WTC11 (cell line): ENCODE measurements at places on chromosomes 3 and 15.

DNA sequence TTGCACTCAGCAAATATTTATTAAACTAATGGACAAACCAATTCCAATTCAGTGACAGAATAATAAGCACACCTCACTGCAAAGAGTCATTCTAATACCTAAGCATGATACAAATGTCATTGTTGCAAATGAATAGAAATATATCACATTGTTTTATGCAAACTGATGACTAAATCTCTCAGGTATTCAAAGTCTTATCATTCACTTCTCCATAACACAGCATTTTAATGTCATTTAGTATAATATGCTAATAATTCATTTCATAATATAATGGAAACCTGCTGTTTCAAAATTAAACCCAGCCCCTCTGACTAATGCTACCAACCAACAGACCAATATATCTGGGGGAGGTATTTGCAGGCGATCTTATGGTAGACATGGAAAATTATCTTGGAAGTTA, 71.8 kb downstream of the FGF7 start:
- H3K4me1 ChIP-seq: 0 out of 2 replicates have a peak, but pooled peaks cover 3% of the 10 kb centered on the region
- H3K4me3 ChIP-seq: no peak overlapping the region
- no peak overlapping the region for H3K27ac ChIP-seq
- DNase-seq: no peak

- H3K4me1 ChIP-seq: peaks cover 37% of the 10 kb centered on the region
- H3K27me3 ChIP-seq: no peaks in the 10 kb centered on the region; the same call in 1 of the 2 replicates
- H3K4me3 ChIP-seq: no peak overlapping the region
- no peak for DNase-seq
- H3K36me3 ChIP-seq: no peaks in the 10 kb centered on the region
Measured at GRCh38 chr3:73685061-73685460, 60.3 kb upstream of the PDZRN3 start.

DNA sequence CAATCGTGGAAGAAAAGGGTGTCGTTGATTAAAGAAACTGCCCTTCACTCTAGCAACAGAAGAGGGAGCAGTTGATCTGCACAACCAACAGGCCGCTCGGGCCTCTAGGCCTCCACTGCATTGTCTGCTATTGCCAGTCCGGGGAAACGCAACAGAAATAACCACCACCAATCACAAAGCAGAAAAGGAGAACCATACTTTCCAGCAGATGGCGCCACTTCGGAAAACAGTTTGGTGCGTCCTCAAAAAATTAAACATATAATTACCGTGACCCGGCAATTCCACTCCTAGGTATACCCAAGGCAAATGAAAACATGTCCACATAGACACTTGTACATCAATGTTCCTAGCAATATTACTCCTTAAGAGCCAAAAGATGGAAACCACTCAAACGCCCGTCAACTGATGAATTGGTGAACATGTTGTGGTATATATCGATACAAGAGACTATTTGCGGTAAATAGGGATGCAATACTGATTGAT, 154.1 kb downstream of the TJP1 start:
- H3K36me3 ChIP-seq: no peaks in the 10 kb centered on the region
- H3K27ac ChIP-seq: no peak overlapping the region
- DNase-seq: peak; percentile 83
- H3K4me3 ChIP-seq: no peak overlapping the region

- H3K27me3 ChIP-seq: no peaks in the 10 kb centered on the region; the same call in 1 of the 2 replicates
- no peak overlapping the region for H3K27ac ChIP-seq
- H3K4me1 ChIP-seq: no peaks in the 10 kb centered on the region
Measured at GRCh38 chr3:190810957-190811356, 51.5 kb downstream of the GMNC start.

DNA sequence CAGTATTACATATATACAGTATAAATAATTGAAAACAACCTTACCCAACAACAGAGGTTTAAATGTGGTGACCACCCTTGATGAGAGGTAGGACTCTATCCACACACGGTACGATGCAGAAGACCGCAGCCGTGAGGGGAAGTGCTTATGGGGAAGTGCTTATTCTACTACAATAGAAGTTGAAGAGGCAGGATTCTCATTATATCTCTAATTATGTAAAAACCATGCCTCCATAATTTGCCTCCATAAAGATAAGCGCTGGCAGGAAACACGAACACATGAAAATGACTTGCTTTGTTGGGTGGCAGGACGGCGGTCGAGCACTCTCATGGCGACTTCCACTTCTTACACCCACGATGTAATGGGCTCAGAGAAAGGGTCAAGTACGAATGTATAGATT, 7.2 kb upstream of the MUC13 start:
- no peaks in the 10 kb centered on the region for H3K4me1 ChIP-seq
- DNase-seq: no peak
- H3K27me3 ChIP-seq: no peaks in the 10 kb centered on the region
- no peaks in the 10 kb centered on the region for H3K36me3 ChIP-seq

- no peak overlapping the region for H3K4me3 ChIP-seq
- DNase-seq: no peak
- peaks cover 9% of the 10 kb centered on the region for H3K4me1 ChIP-seq
Measured at GRCh38 chr3:58296269-58296668, 9.8 kb upstream of the RPP14 start.

DNA sequence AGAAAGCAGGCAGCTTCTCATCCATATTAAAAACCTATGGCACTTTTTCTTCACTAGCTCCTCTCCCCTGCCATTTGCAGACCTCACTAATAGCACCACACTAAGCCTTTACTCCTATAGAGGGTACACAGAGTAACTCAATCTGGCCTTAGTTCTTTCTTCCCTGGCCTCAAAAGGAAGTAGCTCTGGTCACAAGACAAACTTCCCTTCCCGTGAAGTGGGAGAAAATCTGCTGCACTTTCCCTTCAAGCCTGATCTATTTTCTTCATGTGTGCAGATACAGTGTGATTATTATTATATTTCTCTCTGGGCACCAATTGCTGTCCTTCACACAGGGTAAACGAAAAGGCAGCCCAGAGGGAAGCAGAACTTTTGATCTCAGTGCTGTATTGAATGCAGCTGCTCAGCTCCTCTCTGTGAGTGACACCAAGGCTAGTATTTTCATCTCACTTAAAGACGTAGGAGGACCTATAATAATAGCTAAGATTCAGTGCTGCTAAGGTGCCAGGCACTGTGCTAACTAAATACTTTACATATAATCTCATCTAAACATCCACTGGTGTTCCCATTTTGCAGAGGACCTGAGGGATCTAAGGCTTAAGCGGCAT, 61.9 kb upstream of the RASGRP1 start:
- no peaks in the 10 kb centered on the region; the same call in none of the 2 replicates for H3K27me3 ChIP-seq
- H3K4me1 ChIP-seq: 0 out of 2 replicates have a peak, but pooled peaks cover 2% of the 10 kb centered on the region
- no peak overlapping the region for H3K27ac ChIP-seq
- H3K4me3 ChIP-seq: no peak overlapping the region
- no peak for DNase-seq

DNA sequence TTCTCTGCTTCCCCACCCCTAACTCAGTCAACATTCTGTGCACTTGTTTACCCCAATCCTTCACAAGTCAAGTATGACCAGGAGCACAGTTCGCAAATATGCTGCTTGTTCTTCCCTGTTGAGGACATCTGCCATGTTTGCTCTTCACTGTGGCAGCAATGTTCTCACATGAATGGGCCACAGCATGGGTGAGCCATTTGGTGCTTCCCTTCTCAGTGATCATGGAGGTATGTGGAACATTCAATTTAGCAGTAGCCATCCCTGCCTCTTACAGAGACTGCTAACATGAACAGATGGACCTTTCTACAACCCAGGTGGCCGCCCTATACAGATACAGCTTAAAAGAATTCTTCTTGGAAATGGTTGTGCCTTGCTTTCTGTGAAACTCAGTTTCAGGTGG, 660.1 kb upstream of the SGO1 start:
- H3K27me3 ChIP-seq: no peaks in the 10 kb centered on the region
- no peak overlapping the region for H3K4me3 ChIP-seq
- H3K4me1 ChIP-seq: peaks cover 39% of the 10 kb centered on the region
- no peaks in the 10 kb centered on the region for H3K36me3 ChIP-seq

- no peak overlapping the region for H3K4me3 ChIP-seq
- 0 out of 2 replicates have a peak, but pooled peaks cover 4% of the 10 kb centered on the region for H3K4me1 ChIP-seq
- no peak for DNase-seq
- H3K27me3 ChIP-seq: no peaks in the 10 kb centered on the region
Measured at GRCh38 chr3:168124291-168124690, 28.6 kb upstream of the GOLIM4 start.

- peaks cover 17% of the 10 kb centered on the region for H3K4me1 ChIP-seq
- H3K4me3 ChIP-seq: no peak overlapping the region
- H3K36me3 ChIP-seq: no peaks in the 10 kb centered on the region
Measured at GRCh38 chr3:33915796-33916546, 117.5 kb downstream of the PDCD6IP start.

DNA sequence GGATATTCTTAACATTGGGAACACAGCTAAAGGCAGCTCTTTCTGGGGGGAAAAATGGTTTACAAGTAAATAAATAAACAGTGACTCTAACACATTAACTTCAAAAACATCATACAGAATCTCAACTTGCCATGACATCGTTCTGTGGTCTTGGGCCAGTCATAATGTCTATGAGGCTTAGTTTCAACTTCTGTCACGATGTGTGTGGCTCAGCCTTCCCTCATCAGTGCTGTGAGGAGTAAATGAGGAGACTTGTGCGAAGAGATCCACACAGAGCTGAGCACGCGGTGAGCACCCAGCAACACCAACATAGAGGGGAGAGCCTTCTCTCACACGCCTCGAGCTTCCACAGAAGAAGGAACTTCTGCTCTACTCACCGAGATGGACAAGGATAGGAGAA, 49.0 kb downstream of the DZIP1L start:
- H3K27ac ChIP-seq: no peak overlapping the region
- H3K4me3 ChIP-seq: no peak overlapping the region
- peaks cover 10% of the 10 kb centered on the region for H3K36me3 ChIP-seq
- peaks cover 9% of the 10 kb centered on the region for H3K4me1 ChIP-seq

GRCh38 chr3:190426806-190427507, 22.7 kb downstream of the TMEM207 start:
- DNase-seq: no peak
- H3K36me3 ChIP-seq: no peaks in the 10 kb centered on the region
- no peaks in the 10 kb centered on the region for H3K27me3 ChIP-seq
- no peak overlapping the region for H3K27ac ChIP-seq
- no peaks in the 10 kb centered on the region for H3K4me1 ChIP-seq

DNA sequence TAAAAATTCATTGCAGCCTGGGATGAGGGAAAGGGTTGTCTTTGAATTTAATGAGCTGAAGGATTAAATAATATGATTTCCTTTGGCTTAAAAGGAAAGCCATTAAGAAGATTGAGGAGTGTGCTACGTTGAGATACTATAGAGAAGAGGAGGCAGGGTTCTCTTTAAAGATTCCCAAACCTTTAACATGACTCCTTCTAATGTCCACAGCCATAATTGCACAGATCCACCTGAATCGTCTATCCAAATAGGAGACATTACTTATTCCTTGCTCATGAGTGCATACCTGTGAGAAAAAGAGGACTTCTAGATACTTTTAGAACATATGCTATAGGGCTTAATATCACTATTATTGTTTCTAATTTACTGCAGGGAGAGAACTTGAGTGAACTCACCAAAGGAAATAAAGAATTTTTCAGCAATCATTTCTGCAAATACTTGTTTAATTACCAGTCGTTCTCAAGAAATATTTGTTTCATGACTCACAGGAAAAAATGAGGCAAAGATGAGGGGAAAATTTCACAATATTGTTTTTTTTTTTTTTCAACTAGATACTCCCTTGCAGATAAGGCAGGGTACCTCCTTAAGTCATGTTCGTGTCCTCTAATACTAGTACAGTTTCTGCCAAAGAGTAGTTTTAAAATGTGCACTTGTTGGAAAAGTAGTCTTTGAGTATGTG, 8.9 kb upstream of the SUCNR1 start:
- no peak overlapping the region for H3K27ac ChIP-seq
- H3K27me3 ChIP-seq: no peaks in the 10 kb centered on the region
- DNase-seq: no peak
- H3K4me1 ChIP-seq: no peaks in the 10 kb centered on the region
- no peak overlapping the region for H3K4me3 ChIP-seq

DNA sequence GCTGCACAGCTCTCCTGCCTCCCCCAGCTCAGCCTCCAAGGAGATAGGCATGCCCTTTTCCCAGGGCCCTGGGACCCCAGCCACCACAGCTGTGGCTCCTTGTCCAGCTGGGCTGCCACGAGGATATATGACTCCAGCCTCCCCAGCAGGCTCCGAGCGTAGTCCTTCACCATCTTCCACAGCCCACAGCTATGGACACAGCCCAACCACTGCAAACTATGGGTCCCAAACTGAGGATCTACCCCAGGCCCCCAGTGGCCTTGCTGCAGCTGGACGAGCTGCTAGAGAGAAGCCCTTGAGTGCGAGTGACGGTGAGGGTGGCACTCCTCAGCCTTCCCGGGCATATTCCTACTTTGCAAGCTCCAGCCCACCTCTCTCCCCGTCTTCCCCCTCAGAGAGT, 20.5 kb upstream of the APEH start:
- peak overlapping the region; percentile 49; the same call in 1 of the 2 replicates for H3K27ac ChIP-seq
- no peaks in the 10 kb centered on the region for H3K27me3 ChIP-seq
- DNase-seq: no peak
- H3K4me3 ChIP-seq: no peak overlapping the region

DNA sequence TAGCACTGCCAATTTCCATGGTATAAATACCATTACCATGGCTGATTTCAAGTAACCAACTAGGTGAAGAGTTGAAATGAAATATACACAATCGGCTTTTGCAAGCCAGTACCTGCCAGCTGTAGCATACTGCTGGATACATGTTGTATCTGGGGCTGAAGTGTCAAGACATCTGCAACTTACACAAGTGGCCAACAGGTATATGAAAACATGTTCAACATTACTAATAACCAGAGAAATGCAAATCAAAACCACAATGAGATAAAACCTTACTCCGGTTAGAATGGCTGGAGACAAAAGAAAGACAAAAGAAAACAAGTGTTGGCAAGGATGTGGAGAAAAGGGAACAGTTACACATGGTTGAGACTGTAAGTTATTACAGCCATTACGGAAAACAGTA, 11.6 kb downstream of the ATOSA start:
- DNase-seq: no peak
- no peak overlapping the region for H3K4me3 ChIP-seq
- no peak overlapping the region for H3K27ac ChIP-seq

- no peaks in the 10 kb centered on the region for H3K27me3 ChIP-seq
- no peaks in the 10 kb centered on the region for H3K36me3 ChIP-seq
- H3K27ac ChIP-seq: no peak overlapping the region
- DNase-seq: no peak
- H3K4me3 ChIP-seq: no peak overlapping the region
Measured at GRCh38 chr3:62732183-62732904, 142.9 kb downstream of the CADPS start.

GRCh38 chr3:176523114-176523513, 674.2 kb downstream of the TBL1XR1 start:
- H3K27ac ChIP-seq: peak overlapping the region; percentile 1; the same call in 1 of the 2 replicates
- no peaks in the 10 kb centered on the region for H3K36me3 ChIP-seq
- H3K27me3 ChIP-seq: peaks cover 5% of the 10 kb centered on the region
- DNase-seq: no peak

DNA sequence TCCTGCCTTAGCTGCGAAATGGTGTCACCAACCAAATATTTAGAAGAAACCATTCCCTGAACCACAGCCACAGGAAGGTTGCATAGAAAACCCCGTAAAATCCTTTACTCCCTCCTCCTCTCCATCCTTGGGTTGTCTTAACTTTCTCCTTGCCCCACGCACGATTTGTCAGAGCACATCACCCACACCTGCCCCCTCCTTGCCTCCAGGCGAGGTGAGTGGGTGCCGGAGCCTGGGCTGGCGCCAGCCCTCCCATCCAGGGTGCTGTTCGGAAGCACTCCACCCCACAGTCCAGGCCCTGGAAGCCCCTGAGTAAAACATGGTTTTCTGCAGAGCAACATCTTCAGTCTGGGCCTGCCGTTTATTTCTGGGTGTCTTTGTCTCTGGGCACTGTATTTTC, 3.7 kb downstream of the GHRL start:
- H3K4me3 ChIP-seq: no peak overlapping the region
- peaks cover 9% of the 10 kb centered on the region for H3K4me1 ChIP-seq
- no peak for DNase-seq
